ENCODE measurements at places on chromosomes 12 and 14. TPM values are rescaled to one million over a fixed set of nuclear protein-coding genes. Genes with fewer than 3 reads are reported as not detected.

PLXNC1 gene
- 0.67 TPM for total RNA-seq

RNASE13 gene
- total RNA-seq, result not detected

TAS2R31 gene
- 1.7 TPM for total RNA-seq

WSCD2 gene
- total RNA-seq, result 0.32 TPM

IFNG-AS1 gene
- not detected for total RNA-seq

KLRG1 gene
- total RNA-seq, result 0.17 TPM

SYT1 gene
- total RNA-seq, result 2.1 TPM

FGF6 gene
- not detected for total RNA-seq

DNA sequence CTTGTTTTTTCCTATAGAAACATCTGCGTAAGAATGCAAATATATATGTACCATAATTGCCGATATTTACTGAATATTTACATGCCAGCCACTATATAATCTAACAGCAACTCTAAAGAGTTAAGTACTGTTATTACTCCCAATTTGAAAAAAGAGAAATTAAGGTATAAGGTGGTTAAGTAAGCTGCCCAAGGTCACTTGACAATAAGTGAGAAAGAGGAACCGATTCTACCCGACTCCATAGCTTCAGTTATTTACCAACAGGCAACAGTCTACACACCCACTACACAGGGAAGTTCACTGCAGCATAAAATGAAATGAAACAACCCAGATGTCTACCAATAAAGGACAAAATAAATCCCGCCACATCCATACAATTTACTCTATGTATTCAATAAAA, 1.1 kb downstream of the MIS18BP1 start:
- H3K4me1 ChIP-seq, result peaks cover 23% of the 10 kb centered on the region
- no peaks in the 10 kb centered on the region for H3K27me3 ChIP-seq
- peak overlapping the region; percentile 93 for H3K4me3 ChIP-seq
- peaks cover 2% of the 10 kb centered on the region for H3K36me3 ChIP-seq

DNA sequence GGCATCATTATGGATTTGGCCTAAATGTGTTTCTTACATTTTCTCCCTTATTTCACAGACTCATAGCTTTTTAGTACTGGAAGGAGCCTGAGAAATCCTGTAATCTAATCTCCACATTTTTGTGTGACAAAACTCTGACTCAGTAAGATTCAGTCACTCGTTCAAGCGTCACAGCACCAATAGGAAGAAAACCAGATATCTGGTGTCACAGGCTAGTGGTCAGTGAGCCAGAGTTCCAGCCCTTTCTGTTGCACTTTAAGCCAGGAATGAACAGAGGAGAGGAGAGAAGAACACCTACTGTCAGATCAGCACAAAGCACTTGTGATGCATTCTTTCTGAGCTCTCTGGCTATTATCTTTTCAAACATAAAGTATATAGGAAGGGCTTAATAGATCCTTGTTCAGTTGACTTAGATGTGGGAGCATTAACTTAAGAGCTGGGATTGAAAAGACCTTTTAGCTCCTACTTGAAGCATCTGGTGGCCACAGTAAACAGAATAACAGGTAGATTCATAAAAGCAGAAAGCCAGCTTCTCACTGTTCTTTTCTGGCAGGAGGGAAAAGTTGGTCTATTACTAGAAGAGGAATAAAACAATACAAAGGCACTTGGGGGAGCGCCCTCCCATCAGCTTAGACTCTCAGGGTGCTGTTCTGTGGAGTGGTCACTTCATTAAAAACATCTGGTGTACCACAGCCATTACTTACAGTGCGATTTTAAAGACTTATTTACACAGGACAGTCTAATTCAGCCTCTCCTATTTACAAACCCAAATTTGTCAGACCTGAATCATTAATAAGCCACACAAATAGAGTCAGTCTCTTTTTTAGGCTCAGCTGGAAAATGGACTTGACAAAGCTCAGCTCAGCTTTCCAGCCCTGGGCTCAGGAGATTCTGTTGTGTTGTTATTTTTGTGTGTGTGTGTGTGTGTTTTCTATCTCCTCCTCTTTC, 12.2 kb upstream of the NID2 start:
- H3K27ac ChIP-seq, result peak overlapping the region; percentile 96
- no peaks in the 10 kb centered on the region for H3K27me3 ChIP-seq
- no peak overlapping the region for H3K4me3 ChIP-seq
- H3K4me1 ChIP-seq, result peaks cover 54% of the 10 kb centered on the region
- no peak for DNase-seq

- H3K4me1 ChIP-seq, result peaks cover 14% of the 10 kb centered on the region
- no peak overlapping the region for H3K4me3 ChIP-seq
- H3K27ac ChIP-seq, result no peak overlapping the region
- peak; percentile 43 for DNase-seq
- no peaks in the 10 kb centered on the region for H3K36me3 ChIP-seq
- peaks cover 10% of the 10 kb centered on the region for H3K27me3 ChIP-seq
These were observed 29.7 kb downstream of the CCDC88C start for GRCh38 chr14:91387951-91388381.

DNA sequence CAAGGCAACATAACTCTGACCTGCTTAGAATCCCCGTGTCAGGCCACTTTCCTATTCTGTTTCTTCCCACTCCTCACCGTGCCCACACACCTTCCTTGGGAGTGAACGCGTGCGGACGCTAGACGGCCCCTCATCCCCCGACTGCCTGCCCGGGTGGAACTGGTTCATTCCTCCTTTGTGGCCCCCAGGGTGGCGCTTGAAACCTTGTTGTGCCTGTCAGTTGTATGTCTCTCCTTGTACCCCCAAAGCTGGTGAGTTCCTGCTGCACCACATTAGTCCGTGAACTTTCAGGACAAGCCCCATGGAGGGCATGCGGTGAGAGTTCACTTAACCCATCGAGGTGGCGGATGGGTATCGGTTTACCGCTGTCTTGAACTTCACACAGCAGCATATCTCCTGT, 46.7 kb downstream of the SSH1 start:
- H3K27me3 ChIP-seq, result no peaks in the 10 kb centered on the region
- no peak overlapping the region for H3K4me3 ChIP-seq
- H3K27ac ChIP-seq, result peak overlapping the region; percentile 89
- no peak for DNase-seq
- peaks cover 78% of the 10 kb centered on the region for H3K4me1 ChIP-seq

GRCh38 chr14:31492759-31493498, 5.1 kb upstream of the GPR33 start:
- H3K4me1 ChIP-seq, result peaks cover 2% of the 10 kb centered on the region
- H3K27me3 ChIP-seq, result no peaks in the 10 kb centered on the region
- no peak for DNase-seq
- no peaks in the 10 kb centered on the region for H3K36me3 ChIP-seq
- H3K27ac ChIP-seq, result no peak overlapping the region
- H3K4me3 ChIP-seq, result no peak overlapping the region

- H3K36me3 ChIP-seq, result peaks cover 2% of the 10 kb centered on the region
- no peak overlapping the region for H3K4me3 ChIP-seq
- DNase-seq, result no peak
- peaks cover 2% of the 10 kb centered on the region for H3K27me3 ChIP-seq
- H3K27ac ChIP-seq, result no peak overlapping the region
These were observed 36.9 kb upstream of the SINHCAF start for GRCh38 chr12:31362759-31363415.

DNA sequence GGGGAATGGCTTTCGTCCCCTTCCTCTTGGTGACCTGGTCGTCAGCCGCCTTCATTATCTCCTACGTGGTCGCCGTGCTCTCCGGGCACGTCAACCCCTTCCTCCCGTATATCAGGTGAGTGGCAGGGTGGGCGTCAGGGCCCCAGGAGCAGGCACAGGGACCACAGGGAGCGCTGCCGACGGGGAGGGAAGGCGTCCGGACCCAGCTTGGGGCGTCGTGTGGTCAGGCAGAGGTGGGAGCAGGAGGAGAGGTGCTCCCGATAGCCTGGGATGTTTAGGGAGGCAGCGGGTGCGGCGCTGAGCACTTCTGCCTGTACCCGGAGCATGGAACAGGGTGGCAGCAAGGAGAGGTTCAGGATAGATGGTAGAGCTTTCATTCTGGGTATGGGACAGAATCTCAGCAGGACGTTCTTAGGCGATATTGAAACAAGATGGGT, 444 bp downstream of the DRAM1 start:
- peaks cover 19% of the 10 kb centered on the region for H3K4me1 ChIP-seq
- H3K27ac ChIP-seq, result peak overlapping the region; percentile 95
- H3K4me3 ChIP-seq, result peak overlapping the region; percentile 93
- peaks cover 1% of the 10 kb centered on the region for H3K36me3 ChIP-seq
- DNase-seq, result no peak

DNA sequence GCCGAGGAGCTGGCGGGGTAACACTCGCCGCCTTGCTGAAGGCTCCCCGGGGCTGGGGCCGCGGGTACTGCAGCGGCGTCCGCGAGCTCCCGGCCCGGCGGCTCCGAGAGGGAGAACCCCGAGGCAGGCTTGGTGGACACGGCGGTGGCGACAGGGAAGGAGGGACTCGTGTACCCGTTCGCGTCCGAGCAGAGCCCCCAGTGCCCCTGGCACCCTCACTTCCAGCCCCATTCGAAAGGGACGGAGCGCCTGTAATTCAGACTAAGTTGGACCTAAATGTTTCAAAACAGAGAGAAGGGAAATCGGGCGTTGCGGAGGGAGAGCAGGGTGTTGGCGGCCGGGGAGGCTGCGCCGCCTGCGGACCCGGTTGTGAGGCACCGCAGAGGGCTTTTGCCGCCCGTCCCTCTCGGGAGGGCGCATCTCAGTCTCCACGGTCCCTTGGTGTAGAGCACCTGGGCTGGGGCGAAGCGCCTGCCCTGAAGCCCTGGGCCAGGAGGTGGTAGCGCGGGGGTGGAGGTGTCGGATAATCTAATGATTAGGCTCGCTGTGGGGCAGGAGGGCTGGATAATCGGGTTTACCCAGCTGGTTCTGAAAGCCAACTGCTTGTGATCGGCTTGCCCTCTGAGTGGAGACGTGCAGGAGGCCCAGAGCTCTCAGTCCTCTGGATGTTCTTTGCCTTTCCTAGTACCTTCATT, 771 bp downstream of the DAAM1 start:
- H3K4me3 ChIP-seq, result peak overlapping the region; percentile 92
- peak overlapping the region; percentile 86 for H3K27ac ChIP-seq
- H3K36me3 ChIP-seq, result no peaks in the 10 kb centered on the region
- H3K4me1 ChIP-seq, result peaks cover 20% of the 10 kb centered on the region
- peak; percentile 95 for DNase-seq
- H3K27me3 ChIP-seq, result peaks cover 7% of the 10 kb centered on the region

DNA sequence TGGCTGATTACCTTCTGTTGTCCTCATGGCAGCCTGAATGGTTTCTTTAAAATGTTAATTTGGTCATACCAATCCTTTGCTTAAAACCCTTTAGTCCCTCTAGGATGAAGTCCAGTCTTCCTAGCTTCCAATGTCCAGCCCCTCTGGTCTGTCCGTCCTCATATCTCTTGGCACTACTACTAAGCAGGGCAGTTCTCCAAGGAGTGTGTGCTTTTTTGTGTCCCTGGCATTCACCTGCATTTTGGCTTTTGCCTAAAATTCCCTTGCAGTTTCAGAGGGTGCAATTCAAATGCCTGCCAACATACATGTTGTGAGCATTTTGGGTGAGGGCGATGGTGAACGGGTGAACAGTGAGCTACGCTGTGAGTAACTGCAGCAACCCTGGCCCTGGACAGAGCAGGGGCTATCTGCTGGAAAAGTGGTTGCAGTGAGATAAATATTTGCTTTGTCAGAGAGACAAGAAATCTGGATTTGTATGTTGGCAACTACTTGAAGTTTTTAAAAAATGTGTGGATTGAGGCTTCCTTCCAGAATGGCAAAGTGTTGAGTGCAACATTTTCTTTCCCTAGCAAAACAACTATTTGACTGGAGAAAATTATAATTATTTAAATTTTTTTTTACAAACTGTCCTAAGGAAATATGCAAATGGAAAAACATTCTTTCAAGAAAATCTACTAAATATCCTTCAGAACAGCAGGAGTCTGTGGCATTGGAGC, 14.6 kb downstream of the GALNT8 start:
- no peaks in the 10 kb centered on the region for H3K36me3 ChIP-seq
- DNase-seq, result no peak
- peaks cover 20% of the 10 kb centered on the region for H3K27me3 ChIP-seq
- no peaks in the 10 kb centered on the region for H3K4me1 ChIP-seq
- H3K27ac ChIP-seq, result no peak overlapping the region

GRCh38 chr12:112230136-112230535, 104.8 kb downstream of the TRAFD1 start:
- no peak overlapping the region for H3K4me3 ChIP-seq
- H3K36me3 ChIP-seq, result peaks cover 40% of the 10 kb centered on the region
- no peak for DNase-seq
- H3K27me3 ChIP-seq, result no peaks in the 10 kb centered on the region
- no peaks in the 10 kb centered on the region for H3K4me1 ChIP-seq

DNA sequence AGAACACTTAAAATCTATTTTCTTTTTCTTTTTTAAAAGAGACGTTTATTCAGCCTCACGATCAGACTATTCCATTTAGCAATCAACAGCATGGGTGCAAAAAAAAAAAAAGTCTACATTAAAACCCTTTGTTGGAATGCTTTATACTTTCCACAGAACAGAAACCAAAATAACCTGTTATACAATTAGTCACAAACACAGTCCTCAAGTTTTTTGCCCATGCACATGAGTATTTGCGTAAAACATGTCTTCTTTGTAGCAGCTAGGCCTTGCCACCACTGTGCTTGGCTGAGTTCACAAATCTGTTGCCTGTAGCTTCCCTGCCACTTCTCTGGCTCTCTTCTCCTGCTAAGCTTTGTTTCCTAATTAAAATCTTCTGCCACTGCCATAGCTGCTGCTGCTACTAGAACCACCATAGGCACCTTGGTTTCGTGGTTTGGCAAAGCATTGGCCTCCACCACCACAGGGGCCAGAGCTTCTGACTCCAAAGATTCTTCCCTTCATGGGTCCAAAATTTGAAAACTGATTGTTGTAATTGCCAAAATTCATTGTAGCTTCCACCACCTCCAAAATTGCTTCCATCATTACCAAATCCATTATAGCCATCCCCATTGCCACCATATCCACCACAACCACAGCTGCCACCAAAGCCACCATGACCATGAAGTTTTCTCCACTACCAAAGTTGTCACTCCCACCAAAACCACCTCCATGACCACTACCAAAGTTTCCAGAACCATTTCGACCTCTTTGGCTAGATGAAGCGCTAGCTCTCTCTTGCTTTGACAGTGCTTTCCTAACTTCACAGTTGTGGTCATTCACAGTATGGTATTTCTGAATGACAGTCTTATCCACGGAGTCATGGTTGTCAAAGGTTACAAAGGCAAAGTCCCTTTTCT, 38.1 kb downstream of the KLRG1 start:
- no peaks in the 10 kb centered on the region for H3K4me1 ChIP-seq
- no peaks in the 10 kb centered on the region for H3K27me3 ChIP-seq
- H3K27ac ChIP-seq, result no peak overlapping the region
- no peak for DNase-seq
- H3K4me3 ChIP-seq, result no peak overlapping the region

DNA sequence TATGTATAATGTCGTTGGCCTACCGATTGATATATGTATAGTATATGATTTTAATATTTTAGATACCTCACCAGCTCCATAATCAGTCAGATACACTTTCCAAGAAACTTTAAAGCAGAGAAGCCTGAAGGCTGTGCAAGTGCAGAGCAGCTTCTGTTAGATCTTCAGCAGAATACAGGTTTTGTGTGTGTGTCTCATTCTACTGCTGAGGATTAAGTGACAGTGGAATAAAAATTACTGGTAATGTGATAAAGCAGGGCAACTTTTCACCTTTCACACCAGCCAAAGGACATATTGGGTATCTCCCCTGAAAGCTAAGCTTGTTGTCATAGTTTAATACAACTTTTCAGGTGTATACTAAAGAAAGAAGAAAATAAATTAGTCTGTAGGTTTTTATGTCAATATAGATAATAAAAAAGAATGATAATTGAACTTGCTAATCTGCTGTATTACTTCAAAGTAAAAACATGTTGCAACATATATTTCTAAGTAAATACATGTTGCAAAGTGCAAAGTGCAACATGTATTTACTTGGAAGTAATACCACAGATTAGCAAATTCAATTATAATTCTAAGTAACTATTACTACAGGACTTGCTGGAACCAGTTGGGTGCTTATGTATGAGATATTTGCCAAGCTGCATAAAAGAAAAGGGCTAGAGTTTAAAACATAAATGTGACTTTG, 128.3 kb downstream of the SLC16A7 start:
- H3K4me1 ChIP-seq, result no peaks in the 10 kb centered on the region
- no peaks in the 10 kb centered on the region for H3K27me3 ChIP-seq
- no peaks in the 10 kb centered on the region for H3K36me3 ChIP-seq
- no peak overlapping the region for H3K27ac ChIP-seq
- no peak for DNase-seq

Data from chondrocyte (in vitro differentiated cells).